ENCODE measurements at places on chromosomes 11 and 22.
A peak's percentile ranks its signal among the peaks of the same experiment; 100 is the strongest.

DNA sequence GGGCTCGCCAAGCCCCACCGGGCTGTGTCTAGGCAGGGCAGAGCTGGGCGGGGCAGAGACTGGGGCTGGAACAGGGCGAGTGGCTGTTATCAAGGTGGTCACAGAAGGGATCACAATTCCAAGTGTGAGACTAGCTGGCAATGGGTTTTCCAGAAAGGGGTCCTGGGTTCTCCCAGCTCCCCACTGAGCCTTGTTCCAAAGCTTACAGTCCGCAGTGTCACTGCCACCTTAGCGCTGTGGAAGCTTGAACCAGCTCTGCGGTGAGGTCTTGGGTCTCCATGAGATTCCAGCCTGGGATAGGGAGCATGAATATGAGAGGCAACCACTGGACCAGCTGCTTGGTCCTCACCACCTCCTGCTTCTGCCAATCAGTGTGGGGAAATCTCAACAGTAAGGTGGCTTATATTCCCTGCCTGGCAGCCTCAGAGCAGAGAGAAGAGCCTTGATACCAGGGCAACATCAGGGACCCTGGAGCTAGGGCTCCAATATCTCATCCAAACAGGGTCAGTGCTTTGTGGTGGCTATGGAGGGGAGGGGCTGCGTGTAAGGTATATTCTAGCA, 831 bp downstream of the CD44 start:
- no peak for DNase-seq

GRCh38 chr11:71489311-71490043, 36.5 kb downstream of the NADSYN1 start:
- DNase-seq, result no peak

DNA sequence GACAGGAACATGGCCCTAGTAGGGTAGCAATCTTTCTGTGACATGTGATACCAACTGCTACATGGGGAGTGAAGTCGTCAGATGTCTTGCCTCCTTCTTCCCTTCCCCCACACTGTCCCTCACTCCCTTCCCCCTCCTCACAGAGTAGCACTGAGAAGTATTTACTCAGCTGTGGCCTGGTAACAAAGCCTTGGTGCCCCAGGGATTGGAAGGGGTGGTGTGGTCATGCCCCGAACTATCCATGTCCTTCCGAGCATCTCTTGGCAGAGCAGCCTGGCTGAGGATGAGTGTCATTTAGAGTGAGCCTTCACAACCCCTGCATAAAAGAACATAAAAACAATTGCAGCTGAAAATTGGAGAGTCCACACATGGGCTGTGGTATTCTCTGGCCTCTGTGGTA, 46.1 kb downstream of the ARFGAP2 start:
- DNase-seq, result no peak

DNA sequence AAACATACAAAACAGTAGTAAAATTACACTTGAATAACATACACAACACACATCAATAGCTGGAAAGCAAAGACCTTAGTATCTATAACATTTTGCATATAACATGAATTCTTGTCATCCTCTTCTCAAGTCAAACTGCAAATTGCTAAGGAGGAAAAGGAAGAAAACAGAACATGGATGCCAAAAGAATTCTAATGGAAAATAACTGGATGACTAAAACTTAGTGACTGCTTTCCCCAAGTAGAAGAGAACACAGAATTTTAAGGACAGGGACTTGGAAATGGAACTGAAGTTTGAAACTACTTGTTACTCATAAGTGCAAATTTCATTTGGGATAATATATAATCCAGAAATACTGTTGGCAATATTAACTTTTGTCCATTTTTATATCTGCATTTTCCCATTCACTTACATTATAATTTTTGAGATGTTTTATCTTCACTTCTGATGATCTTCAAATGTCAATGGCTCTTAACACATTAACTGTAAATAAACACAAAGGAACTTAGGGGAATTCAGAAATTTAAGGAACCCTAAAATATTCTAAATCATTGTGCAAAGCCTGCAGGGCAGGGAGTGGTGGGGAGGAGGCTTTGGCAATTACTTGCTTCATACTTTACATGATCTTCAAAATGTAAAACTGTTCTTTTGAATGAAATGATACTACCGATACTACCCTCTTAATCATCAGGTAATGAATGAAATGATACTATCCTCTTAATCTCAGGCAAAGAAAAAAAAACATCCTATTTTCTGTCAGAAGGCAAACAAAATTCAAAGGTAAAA, 9.9 kb downstream of the MTMR2 start:
- no peak for DNase-seq

DNA sequence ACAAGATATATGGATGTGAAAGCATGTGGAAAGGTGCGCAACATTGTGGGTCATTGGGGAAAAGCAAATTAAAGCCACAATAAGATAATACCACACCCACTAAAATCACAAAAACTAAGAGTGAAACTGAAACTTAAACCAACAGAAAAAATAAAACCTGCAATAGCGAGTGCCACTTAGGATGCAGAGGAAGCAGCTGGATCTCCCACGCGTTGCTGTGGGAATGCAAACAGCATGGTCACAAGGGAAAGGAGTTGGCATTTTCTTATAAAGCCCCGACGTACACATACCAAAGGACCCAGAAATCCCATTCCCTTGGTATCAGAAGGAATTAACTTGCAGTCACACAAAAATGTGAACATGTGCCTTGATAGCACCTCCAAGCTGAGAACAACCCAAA, 712.0 kb downstream of the TBC1D22A start:
- no peak for DNase-seq

- DNase-seq, result peak; percentile 28
Measured at GRCh38 chr22:29081517-29082236, 8.8 kb downstream of the KREMEN1 start.

GRCh38 chr22:49518436-49518970, 309.2 kb downstream of the BRD1 start:
- DNase-seq, result no peak

DNA sequence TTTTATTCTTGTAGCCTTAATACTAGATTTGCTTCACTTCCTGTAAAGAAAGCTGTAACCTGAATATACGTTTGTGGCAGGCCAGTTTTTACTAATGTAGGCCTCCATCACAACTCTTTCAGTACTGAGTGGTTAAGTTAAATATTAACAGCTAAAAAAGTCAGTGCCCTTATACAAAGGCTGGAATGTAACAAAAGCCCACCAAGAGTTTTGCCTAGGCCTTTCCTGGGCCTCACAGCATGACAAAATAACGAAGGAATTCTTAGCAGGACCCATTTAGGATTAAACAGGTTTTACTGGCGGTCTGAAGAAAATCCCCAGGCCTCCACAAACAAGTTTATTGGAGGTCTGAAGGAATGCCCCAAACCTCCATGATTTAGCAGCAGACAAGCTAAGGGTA, 43.7 kb downstream of the PIWIL3 start:
- DNase-seq, result no peak

DNA sequence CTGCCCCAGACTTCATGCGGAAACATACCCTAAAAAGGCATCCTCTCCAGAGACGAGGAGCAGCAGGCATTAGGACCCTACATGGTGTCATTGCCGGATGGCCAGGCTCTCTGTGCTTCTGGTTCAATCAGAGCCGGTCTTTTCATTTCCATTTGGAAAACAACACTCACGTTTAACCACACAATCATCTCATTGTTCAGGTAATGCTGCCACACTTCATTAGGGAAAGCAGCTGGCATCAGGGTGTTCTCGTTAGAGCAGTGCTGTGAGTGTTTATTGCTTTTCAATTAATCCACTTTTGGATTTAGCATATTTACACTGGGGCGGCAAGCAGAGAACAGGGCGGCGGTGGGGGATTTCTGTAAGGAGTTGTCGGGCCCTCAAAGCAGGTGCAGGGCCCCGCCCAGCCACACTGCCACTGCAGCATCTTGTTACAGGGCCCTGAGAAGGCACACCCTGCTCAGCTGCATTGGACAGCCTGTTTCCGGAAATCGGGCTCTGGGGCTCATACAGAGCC, 338.6 kb downstream of the SHANK2 start:
- DNase-seq, result peak; percentile 83

- DNase-seq, result peak; percentile 25
Measured at GRCh38 chr22:42462016-42462415, 29.8 kb upstream of the NFAM1 start.

- no peak for DNase-seq
Measured at GRCh38 chr11:126997196-126997595, 3.4 kb downstream of the KIRREL3 start.

- DNase-seq, result no peak
Measured at GRCh38 chr22:48464246-48464645, 1363.4 kb downstream of the BRD1 start.

DNA sequence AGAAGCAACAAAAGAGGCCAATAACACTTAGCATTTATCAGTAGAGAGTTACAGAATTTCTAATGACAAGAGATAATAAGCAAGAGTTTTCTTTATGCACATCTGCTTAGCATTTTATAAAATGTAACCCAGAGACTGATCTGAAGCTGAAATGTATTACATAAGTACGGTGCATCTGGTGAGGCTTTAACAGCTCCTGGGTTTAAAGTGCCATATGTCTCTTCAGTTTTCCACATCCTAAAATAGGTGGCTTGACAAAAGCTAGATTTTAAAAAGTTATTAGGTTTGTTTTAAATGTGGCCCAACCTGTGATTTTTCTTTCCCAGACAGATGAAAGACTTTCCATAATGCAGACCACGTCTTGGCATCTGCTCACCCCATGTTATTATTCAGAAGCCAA, 620.7 kb upstream of the ARHGAP42 start:
- peak; percentile 90 for DNase-seq

GRCh38 chr11:134573857-134574256, 161.8 kb upstream of the B3GAT1 start:
- DNase-seq, result no peak

- no peak for DNase-seq
Measured at GRCh38 chr22:27906241-27906640, 12.8 kb downstream of the PITPNB start.

DNA sequence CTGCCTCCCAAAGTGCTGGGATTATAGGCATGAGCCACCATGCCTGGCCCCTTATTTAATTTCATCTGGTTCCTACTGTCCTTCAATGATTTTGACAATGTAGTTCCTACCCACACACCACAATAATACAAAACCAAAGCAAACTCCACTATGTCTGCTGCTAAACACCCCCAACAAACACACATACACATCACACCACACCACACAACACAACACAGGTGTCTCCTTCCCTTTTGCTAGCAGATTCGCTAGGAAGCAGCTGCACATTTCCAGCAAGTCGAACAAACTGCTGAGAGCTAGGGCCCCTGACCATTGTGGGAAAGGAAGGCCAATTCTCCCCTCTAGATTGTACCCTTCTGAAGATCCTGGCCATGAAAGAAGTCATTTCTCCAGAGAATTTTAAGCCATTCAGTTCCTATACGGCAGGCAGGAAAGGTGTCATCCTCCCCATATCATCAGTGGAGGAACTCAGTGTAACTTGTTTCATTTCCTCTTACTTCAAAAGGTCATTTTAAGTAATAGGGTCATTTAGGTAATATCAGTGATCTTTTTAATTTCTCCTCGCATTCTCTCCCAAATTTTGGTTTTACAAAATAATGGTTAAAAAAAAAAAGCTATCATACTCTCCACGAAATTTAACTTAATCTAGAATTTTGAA, 18.5 kb downstream of the NUMA1 start:
- DNase-seq, result no peak

DNA sequence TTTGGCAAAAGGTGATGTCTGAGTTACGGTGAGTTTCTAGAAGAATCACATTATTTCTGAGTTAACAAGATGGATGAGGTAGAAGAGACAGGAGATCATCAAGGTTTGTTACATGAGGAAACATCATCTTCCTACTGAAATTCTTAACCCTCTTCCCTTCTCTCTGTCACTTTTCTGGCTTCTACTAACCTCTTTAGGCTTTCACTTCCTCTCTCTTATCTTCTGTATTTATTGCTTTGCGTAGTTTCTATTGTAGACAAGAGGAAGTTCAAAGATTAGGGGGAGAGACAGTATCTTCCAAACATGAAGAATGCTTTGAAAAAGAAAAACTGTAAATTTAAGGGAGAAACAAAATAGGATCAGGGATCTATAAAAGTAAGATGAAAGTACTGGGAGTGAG, 75.4 kb downstream of the TRPC6 start:
- no peak for DNase-seq

GRCh38 chr11:66328031-66328301, 8.3 kb downstream of the RIN1 start:
- no peak for DNase-seq

- peak; percentile 34 for DNase-seq
Measured at GRCh38 chr11:10322830-10323792, 18.2 kb downstream of the ADM start.

GRCh38 chr22:48906216-48906835, 921.3 kb downstream of the BRD1 start:
- peak; percentile 14 for DNase-seq

GRCh38 chr11:11845071-11845470, 3.3 kb downstream of the USP47 start:
- DNase-seq, result no peak

DNA sequence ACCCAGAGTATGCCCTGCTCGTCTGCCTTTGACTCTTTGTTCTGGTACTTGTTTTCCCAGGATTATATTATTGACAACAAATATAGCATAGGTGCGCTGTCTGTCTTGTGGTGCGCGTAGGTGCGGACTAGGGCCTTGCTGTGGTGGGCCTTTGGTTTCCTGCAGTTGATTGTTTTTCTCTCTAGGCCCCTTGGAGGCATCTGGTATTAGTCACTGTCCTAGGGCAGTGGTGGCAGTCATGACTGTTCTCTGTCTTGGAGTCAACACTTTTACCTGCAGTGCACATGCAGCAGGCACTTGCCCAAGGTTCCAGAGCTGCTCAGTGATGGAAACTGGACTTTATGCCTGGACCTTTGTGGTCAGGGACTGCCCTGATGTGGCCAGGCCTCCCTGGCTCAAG, 18.6 kb downstream of the PPP6R2 start:
- no peak for DNase-seq

DNA sequence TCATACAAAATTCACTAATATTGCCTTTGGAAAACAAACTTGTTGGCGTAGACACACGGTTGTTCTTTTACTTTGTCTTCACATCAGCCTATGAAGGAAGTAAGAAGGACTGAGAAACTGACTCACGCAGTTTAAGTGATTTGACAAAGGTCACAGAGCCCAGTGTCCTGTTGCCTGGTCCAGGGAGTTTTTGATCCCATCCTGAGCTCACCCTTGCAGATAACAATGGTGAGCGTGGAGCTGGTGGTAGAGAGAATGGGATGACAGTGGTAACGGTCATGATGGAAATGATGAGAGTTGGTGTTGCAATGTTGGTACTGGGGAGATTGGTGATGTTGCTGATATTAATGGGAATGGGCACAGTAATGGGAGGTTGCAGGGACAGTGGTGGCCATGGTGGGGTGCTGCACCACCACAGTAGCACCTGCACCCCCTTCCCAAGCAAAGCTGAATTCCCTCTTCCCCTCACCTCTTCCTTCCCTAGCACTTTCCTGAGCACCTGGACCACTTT, 22.0 kb downstream of the CREB3L1 start:
- DNase-seq, result no peak
